Left hindlimb (tissue), 1 donor: ENCODE measurements at places on chromosomes 3 and 15.

- DNase-seq = peak; percentile 76
Observed at GRCh38 chr3:53846134-53846850, at the start of the genes CHDH and IL17RB. CHDH (minus strand) TSS chr3:53846419; CDS start chr3:53824008, 22,411 bp downstream. IL17RB (plus strand) TSS chr3:53846568; CDS start chr3:53846589, 21 bp downstream.

DNA sequence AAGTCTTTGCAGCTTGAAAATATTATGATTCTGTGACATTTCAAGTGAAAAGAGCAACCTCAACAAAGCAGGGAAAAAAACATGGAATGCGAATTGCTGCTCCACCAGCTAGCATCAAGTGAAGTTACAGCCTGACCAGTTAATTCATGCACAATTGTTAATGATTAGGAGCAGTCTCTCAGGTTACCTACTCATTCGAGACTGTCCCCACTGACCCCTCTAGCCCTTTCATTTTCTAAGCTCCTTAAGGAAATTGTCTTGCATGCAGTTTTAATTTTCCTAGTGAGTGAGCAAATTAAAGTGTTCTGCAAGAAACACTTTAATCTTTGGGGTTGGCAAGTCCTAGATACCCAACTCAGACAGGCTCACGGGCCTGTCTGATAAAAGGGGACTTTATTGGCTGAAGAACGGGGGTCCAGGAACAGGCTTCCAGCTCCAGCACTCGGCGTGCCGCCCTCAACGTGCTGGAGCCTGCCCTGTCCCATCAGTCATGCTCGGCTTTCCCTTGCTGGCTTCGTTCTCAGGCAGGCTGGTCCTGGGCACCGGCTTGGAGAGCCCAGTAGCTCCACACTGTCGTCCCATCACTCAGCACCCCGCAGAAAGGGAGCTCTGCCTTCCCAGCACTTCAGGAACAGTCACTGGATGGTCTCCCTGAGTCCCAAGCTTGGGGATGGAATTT is 18.3 kb downstream of the PODXL2 start:
- DNase-seq = no peak

GRCh38 chr15:72991026-72991425 is 61.2 kb upstream of the NEO1 start:
- DNase-seq = no peak

- DNase-seq = no peak
Observed at GRCh38 chr15:57288926-57289580, 87.3 kb upstream of the CGNL1 start.

GRCh38 chr3:114323546-114324254 is 29.9 kb downstream of the TIGIT start:
- DNase-seq = no peak
